ENCODE measurements at places on chromosomes 5 and 9.

DNA sequence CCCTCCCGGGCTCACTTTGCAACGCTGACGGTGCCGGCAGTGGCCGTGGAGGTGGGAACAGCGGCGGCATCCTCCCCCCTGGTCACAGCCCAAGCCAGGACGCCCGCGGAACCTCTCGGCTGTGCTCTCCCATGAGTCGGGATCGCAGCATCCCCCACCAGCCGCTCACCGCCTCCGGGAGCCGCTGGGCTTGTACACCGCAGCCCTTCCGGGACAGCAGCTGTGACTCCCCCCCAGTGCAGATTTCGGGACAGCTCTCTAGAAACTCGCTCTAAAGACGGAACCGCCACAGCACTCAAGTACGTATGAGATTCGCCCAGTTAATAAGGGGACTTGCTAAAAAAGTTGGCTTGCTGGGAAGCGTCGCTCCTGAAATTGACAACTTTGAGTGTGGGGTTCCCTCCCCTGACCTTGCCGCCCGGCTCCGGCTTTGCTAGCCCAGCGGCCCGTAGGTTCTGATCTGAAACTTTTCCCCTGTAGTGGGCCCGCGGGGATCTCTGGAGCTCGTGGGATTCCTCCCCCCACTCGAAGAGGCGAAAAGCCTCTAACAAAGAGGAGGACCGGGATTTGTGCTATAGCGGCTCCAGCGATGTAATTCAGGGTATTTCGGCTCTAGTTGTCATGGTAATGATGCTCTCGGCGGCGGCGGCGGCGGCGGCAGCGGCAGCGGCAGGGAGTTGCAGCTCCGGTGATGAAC, 572 bp downstream of the NR4A3 start:
- DNase-seq: peak; percentile 67

DNA sequence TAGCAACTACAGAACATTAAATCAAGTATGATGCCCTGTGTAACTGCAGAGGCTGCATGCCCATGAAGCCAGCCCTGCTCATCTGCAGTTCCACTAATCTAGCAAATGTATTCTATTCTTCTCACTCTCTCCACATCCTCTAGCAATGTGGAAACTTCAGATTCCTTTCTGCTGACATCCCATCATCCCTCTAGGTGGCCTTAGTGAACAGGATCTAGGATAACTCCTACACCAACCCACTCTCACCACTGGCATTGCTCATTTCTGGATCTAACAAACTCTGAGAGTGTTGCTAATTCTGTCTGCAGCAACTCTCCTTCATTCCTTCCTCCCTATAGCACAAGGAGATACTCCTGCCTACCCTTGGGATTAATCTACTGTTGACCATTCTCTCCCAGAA, 80.8 kb downstream of the FAM81B start:
- no peak for DNase-seq

GRCh38 chr9:35552837-35553236, 52.2 kb upstream of the TESK1 start:
- no peak for DNase-seq

- DNase-seq: no peak
Observed at GRCh38 chr9:89887286-89887685, 282.5 kb downstream of the GADD45G start.

- no peak for DNase-seq
Observed at GRCh38 chr5:60340965-60341471, 358.9 kb downstream of the DEPDC1B start.

- no peak for DNase-seq
Observed at GRCh38 chr5:18959535-18959934, 1028.5 kb downstream of the CDH18 start.

DNA sequence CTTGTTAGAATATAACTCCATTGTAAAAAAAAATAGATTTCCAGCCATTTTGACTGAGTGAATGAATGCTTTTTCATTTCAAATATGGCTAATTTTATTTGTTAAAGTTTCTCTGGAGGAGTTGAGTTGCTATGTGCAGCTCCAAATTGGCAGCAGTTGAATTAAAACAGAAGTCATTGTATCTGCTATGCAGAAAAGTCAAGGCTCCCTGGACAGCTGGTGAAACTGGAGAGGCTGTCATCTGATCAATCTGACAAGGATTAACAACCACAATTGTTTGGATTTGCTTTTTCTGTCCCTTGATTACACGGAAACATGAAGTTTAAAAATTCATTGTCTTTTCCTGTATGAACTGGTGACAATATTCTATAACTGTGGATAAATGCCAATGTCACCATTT, 713.9 kb downstream of the EFNA5 start:
- no peak for DNase-seq

- peak; percentile 32 for DNase-seq
Observed at GRCh38 chr5:1522601-1523479, 920 bp downstream of the LPCAT1 start.

DNA sequence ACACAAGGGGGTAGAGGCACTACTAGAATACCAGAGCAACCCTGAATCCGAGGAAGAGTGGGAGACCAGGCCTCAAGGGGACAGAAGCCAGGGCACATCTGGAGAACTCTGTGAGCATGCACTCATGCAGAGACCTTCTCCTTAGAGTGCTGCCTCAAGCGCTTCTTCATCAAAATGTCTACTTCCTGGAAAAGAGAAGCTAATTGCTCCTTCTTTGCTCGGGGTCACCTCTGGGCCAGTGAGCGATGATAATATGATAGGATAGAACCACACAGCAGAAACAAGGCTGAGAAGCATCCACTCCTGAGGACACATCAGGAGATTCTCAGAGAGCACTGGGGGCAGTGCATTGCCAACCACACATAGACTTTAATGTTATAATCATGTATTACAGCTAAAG, 23.7 kb upstream of the LMNB1 start:
- DNase-seq: no peak

GRCh38 chr9:33809506-33809905, 7.5 kb upstream of the UBE2R2 start:
- no peak for DNase-seq

GRCh38 chr5:176628406-176629228, 1.7 kb downstream of the SNCB start:
- no peak for DNase-seq

DNA sequence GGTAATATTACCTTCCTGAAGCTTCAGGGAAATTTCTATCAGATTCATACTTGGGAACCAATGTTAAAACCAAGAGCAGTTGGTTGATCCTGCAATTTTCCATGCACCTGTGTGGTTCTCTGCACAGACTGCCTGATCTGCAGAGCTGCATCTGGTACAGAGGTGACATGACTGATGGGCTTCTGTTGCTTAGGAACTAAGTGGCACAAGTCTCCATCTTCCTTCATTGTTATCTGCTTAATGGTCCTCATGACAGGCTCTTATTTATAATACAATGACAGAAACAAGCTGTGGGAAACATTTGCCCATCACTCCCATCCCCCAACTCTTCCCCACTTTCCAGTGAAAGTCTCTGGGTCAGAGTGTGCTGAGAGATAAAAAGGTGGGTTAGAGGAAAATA, 799.1 kb downstream of the TAF11L14 start:
- DNase-seq: no peak

DNA sequence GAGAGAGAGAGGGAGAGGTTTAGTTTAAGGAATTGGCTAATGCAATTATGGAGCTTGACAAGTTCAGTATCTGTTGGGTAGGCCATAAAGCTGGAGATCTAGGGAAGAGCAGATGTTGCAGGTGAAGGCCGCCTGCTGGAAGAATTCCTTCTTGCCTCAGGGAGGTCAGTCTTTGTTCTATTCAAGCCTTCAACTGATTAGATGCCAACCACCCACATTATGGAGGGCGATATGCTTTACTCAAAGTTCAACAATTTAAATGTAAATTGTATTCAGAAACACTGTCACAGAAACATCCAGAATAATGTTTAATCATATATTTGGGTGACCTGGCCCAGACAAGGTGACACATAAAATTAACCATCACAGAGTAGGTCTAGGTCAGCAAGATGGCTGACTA, 51.7 kb upstream of the SSBP2 start:
- DNase-seq: no peak

GRCh38 chr5:36202521-36202961, 39.2 kb downstream of the NADK2 start:
- DNase-seq: no peak

DNA sequence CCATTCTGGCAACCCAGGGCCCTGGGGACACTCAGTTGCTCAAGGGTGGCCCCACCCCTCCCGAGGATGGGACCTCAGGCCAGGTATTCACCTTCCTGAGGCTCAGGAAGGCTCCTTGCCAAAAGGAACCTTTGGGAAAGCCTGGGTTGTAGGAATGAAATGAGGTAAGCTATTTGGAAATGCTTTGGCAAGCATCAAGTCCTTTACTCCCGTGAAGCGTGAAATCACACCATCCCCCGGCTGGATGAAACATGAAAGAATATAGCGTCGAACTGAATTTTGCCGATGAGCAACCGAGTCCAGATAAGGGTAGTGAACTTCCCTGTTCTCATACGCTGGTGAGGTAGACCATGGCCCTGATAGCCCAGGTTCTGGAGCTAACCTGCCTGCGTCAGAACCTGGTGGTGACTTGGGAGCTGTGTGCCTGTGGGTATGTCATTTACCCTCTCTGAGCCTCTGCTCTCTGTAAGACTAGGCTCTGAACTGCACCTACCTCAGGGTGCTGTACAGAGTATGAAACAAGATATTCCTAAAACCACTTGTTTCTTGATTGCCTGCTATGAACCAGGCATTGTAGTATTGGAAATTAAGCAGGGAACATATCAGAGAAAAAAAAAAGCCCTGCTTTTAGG, 105.3 kb upstream of the BOD1 start:
- DNase-seq: no peak

- no peak for DNase-seq
Observed at GRCh38 chr5:167355346-167355745, 936.1 kb upstream of the WWC1 start.

DNA sequence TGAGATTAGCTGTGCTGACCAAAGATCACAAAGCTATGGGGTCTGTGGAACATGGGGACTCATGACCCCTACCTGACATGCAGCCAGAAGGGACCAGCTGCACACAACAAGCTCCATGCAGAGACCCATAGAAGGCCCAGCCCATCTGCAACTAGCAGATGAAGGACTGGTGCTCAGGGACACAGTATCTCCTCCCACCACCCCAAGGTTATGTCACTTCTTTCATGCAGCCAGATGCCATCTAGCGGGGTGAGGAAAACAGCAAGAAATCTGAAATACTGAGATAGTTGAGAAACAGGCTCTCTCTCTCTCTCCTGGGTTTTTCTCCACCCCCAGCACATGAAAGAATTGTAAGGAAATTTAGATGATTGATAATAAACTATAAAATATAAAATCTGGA, 161.3 kb upstream of the DAPK1 start:
- no peak for DNase-seq

DNA sequence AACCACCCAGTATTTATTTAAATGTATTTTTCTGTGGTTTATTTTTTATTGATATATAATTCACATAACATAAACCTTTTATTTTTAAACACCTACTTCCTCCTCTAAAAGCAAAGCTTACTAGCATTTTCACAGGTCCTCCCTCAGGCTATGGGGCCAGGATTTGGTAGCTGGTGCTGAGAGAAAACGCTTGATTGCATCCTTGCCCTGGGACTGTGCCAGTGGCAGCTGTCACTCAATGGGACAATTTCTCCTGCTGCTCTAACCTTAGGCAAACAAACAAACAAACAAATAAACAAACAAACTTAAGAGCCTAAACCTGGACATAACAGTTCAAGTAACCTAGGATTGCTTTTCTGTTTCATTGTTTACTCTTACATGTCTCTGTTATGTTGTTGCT, 102.7 kb downstream of the FOCAD start:
- no peak for DNase-seq

DNA sequence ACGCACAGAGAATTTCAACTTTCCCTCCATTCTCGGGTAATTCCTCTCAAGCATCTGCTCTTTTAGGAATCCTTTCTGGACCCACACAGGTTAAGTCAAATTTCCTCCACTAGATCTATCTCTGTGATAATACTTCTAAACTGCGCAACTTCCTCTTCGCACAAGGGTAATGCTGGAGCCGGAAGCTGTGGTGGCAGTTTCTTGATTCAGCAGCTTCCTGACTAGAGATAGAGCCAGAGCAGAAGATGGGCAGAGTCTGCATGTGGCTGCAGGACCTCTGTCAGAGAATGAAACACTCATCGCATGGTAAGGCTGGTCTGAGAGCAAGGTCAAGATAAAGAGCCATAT, 11.1 kb upstream of the CDC42SE2 start:
- DNase-seq: peak; percentile 81

DNA sequence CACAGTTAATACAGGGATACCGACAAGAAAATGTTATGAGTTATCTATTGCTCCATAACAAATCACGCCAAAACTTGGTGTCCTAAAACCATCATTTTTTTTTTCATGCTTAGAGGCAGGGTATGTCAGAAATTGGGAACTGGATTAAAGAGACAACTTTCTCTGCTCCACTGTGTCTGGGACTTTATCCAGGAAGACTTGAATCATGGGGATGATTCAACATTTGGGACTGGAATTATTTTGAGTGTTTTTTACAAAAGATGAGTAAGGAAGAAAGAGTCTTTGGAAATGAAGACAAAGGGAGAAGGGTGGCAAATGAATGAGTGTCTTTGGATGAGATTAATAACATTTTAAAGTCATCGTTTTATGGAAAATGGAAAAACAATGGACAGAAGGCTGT, 1883.7 kb upstream of the C9orf72 start:
- no peak for DNase-seq

DNA sequence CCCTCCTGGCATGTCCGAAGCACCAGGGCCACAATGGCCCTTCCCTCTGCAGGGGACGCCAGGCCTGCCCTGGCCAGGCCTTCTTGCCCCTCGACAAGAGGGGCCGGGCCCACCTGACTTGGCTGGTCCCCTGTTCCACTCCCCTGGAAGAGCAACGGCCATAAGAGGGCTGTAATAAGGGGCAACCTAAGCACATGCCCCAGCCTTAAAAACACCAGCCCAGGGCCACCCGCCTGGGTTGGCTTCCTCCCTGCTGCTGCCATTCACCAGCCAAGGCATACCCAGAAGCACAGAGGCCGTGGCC, 8.5 kb downstream of the GFPT2 start:
- no peak for DNase-seq

DNA sequence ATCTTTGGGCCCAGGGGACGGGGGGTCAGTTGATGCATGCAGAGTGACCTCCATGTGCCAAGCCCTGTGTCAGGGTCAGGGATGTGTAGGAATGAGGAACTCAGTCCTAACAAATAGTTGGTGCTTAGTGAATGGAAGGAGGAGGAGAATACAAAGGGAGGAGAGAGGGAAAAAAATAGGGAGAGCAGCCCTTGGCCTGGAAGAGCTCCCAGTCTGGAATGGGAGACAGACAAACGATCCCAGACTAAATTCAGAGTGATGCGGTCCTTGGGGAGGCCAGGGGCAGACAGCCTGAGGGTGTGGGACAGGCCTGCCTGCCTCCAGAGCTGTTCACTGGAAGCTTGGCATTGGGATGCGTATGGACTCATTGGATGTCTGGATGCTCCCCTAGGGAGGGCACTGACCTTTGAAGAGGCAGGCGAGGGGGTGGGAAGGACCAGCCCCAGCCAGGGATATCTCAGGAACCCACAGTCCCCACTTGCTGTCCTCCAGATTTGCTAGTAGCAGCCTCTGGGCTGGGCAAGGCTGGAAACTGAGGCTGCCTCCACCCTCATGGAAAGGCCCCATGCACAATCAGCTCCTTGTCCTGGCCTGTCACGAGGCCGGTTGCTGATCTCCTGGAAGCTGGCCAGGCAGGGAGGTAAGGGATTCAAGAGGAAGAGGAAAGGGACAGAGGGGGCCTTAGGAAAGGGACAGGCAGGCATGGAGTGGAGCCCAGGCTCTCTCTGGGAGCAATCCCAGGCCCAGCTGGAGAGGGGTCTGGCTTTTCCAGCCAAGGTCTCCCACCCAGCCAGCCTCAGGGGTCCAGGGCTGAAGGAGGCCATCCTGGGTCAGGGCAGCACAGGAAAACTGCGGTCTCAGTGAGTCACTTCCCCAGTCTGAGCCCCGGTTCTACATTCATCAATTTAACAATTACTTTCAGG, 69.0 kb upstream of the GGTA1 start:
- DNase-seq: no peak

GRCh38 chr5:148864113-148864841, 37.9 kb downstream of the ADRB2 start:
- DNase-seq: no peak

All from activated CD4-positive, alpha-beta T cell treated with anti-CD3 and anti-CD28 coated beads for 48 hours (primary cell).